Hippocampal formation (tissue), 2 donors: ENCODE measurements at places on chromosomes 5 and 9.
A peak's percentile ranks its signal among the peaks of the same experiment; 100 is the strongest.

DNA sequence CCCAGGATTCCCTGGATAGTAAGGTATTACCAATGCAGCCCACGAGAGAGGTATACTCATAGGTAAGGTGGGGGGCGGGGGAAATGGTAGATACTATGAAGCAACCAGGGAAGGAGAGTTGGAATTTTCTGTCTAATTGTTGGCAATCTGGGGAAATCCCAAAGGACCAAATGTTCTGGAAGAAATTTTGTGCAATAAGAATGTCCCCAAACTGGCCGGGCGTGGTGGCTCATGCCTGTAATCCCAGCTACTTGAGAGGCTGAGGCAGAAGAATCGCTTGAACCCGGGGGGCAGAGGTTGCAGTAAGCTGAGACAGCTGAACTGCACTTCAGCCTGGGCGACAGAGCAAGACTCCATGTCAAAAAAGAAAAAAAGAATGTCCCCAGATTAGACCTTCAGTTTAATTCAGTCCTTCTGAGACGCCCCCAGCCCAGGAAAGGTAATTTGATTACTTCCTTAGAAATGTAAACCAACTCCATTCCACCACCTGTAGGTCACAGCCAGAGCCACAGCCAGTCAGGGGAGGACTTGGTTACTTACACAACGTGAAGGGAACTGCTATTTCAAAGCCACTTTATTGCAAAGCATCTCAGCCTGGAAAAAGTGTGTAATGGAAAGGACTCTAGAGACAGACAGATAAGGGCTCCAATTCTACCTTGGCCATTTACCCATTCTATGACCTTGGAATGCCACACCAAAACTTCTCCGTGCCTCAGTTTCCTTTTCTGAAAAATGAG lies 50.0 kb upstream of the KLF4 start:
- DNase-seq = no peak

- no peak for DNase-seq
Measured at GRCh38 chr9:75376680-75377254, 288.5 kb downstream of the OSTF1 start.

GRCh38 chr9:129669141-129669718 lies 3.8 kb downstream of the PRRX2 start:
- DNase-seq = no peak

GRCh38 chr5:150616506-150616905 lies 24.0 kb upstream of the SYNPO start:
- DNase-seq = no peak

- peak; percentile 14 for DNase-seq
Measured at GRCh38 chr5:134554319-134555222, 29.1 kb downstream of the JADE2 start.

DNA sequence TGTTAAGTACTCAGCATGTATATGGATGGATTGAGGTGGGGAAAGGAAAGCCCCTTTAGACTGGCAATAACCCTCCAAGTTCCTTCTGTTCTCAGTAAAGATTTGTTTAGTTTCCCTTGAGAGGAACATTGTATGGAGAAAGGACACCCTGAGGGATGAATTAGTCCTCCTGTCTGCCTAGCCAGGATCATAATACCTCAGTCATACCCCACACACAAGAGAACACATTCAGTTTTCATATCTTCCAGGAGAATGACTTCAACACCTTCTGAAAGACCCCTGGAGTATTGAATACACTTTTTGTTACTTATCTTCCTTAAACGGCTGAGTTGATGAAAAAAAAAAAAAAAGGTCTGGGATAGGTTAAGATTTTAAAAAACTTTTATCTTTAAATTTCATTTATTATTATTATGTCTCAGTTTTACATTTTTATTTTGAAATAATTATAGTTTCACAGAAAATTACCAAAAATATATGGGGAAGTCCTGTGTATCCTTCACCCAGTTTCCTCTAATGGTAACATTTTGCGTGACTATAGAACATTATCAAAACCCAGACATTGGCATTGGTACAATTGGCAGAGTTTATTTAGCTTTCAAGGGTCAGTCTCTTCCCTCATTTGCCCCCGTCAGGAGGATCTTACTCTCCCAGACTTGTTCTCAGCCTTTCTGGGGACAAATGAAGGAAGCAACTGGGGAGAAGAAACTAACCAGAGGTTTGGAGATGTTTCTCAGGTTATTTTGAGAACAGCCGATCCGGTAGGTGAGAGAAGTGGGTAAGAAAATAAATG lies 88.0 kb downstream of the ACTBL2 start:
- no peak for DNase-seq

DNA sequence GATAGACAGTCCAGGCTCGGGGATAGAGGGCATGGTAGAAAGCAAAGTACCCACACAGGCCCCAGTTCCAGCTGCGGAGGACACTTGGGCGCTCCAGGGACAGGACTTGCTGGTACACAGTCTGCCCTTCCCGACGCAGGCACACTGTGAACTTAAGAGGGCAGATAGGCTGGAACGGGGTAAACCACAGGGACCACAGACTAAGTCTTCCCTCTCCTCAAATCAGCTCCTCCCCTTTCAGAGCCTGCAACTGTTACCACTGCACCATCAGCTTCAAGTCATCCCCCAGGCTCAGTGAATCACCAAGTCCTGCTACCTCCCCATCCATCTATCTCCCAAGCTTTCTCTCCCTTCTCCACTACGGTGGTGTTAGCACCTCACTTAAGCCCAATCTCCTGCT lies 7.3 kb downstream of the GBA2 start:
- no peak for DNase-seq

- no peak for DNase-seq
Measured at GRCh38 chr9:132583584-132584304, 1.3 kb downstream of the BARHL1 start.

DNA sequence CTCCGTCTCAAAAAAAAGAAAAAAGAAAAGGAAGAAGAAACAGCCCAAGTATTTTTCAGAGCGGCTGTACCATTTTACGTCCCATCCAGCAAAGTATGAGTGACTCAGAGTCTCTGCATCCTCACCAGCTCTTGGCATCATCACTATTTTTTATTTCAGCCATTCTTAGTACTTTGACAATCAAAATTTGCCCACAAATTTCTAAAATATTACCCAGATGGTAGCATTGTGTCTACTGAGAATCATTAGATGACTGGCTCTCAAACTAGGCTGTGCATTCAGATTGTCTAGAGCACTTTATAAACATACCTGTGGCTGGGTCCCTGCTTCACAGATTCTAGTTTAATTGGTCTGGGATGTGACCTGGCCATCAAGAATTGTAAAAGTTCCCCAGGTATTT lies 21.6 kb upstream of the MELK start:
- DNase-seq = no peak

GRCh38 chr9:4799033-4799430 lies 6.3 kb downstream of the RCL1 start:
- no peak for DNase-seq

DNA sequence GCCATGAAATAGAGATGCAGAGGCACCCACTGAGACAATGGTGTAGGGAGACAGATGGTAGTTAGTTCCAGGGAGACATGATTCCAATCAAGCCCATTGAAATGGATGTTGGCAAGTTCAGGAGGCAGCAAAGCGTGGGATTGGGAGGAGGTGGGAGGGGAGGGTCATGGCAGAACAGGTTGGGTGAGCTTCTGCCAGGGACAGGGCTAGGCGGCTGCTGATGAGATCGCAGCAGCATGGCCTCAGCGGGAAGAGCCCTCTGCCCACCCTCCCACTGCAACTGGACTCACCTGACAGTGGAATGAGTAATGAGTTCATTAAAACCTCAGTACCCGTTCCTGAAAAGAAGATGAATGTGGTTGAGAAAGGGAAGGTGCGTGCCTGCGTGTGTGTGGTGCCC lies 418.2 kb downstream of the CDK5RAP2 start:
- DNase-seq = no peak

- no peak for DNase-seq
Measured at GRCh38 chr9:135789838-135790291, 87.9 kb downstream of the KCNT1 start.

GRCh38 chr5:61622156-61622555 lies 290.1 kb downstream of the ZSWIM6 start:
- DNase-seq = no peak

DNA sequence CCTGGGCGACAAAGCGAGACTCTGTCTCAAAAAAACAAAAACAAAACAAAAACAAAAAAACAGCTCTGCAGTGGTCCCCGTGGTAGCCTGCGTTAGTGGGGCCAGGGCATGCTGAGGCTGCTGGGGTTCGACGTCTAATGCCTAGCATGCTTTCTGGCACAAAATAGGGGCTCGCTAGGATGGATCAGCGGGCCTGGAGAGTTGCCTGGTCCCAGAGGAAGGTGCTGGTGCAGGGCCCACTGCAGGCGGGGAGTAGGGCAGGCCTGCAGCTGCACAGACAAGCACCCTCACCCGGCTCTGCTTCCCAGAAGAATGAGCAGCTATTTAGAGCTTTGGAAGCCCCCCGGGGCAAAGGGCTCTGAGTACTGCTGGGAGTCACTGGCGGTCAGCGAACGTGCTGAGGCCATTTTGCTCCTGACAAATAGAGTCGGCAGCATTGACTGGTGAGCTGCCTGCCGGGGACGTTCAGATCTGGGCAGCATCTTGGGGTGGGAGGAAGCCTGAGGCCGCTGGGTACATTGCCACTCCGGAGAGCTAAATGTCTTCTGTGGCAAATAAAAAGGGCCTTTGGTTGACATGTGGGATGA lies 126.7 kb downstream of the OLFM1 start:
- no peak for DNase-seq

DNA sequence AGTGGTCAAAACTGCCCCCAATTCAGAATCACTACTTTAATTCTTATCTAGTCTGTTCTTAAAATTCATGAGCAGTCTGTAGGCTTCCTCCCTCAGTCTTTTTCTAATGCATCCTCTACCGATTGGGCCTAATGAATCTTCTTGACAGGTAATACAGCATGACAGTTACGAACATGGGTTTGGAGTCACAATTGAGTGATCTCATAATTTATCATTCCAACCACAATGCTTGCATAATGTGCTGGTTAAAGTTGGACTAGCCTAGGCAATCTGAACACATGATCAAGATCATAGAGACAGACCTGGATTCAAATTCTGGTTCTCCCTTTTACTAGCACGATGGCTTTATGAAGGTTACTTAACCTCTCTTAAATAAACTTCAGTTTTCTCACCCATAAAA lies 33.1 kb upstream of the SETD9 start:
- DNase-seq = no peak

DNA sequence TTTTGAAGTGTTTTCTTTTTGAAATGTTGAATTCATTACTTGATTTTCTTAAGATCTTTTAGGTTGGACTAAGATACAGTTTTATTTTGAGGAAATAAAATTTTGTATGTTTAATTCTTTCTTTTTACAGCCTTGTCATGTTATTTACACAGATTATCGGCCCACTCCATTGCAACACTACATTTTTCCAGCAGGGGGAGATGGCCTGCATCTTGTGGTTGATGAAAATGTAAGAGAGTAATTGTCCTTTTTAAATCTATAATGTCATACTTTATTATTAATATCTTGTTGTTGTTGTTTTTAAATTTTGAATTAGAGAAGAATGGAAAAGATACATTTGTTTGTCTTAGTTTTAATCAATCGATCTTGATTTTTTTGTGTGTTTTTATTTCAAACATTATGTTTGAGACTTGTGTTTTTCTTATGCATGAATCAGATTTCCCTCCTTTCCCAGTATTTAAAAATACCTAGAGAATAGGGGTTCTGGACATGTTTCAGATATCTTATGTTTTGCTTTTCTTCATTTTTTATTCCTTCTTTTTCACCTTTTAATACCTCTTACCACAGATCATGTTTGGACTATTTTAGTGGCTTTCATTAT lies 36.7 kb downstream of the MTREX start:
- peak; percentile 48 for DNase-seq

DNA sequence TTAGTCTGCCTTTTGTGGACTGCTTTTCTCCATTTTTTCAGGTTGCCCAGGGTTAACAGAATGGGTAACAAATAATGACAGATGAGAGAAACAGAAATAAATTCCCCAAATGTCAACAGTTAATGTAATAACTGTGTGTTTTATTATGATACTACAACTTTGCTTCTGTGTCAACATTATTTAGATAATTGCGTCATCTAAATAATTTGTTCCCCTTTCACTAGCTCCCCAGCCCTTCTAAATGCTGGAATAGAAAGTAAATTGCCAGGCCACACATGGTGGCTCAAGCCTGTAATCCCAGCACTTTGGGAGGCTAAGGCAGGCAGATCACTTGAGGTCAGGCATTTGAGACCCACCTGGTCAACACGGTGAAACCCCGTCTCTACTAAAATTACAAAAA lies 53.5 kb downstream of the RNF38 start:
- no peak for DNase-seq

DNA sequence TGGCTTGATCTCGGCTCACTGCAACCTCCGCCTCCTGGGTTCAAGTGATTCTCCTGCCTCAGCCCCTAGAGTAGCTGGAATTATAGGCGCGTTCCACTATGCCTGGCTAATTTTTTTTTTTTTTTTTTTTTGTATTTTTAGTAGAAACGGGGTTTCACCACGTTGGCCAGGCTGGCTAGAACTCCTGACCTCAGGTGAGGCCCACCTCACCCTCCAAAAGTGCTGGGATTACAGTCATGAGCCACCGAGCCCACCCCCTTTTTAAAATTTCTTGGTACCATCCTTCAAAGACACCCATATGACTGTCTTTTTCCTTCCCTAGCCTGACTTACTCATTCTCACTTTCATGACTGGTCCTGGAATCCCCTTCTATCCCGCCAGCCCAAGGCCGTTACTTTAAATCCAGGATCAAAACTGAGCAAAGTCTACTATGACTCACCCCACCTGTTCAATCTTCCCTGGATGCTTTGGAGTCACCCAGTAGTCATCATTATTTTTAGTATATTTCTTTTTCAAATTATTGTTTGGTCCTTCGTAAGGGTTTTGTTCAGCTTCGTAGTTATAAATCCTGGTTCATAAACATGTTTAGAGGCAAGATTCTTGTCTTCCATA lies 1.2 kb upstream of the TBCA start:
- no peak for DNase-seq

- no peak for DNase-seq
Measured at GRCh38 chr5:125446986-125447385, 700.5 kb upstream of the ZNF608 start.

DNA sequence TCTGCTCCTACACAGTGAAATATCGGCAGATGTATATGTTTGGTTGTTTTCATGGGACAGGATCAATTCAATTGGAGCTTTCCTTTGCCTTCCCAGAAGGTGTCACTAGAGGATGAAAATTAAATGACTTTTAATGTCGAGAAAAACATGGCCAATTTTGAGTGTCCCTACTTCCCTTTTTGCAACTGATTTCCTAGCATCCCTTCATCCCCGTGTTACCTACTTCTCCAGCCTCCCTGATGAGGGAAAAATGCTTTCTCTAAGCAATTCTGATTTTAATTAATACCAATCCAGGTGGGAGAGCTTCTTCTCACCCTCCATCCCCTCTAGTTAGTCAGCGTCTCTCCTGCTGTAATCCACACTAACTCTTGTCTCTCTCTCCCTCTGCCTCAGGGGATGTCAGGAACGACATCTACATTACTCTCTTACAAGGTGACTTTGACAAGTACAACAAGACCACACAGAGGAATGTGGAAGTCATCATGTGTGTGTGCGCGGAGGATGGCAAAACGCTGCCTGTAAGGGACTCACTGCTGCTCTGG lies 64.9 kb downstream of the DOCK2 start:
- no peak for DNase-seq

GRCh38 chr5:135141303-135142268 lies 107.6 kb upstream of the PITX1 start:
- DNase-seq = no peak
